ENCODE measurements at places on chromosomes 13 and 19.

DNA sequence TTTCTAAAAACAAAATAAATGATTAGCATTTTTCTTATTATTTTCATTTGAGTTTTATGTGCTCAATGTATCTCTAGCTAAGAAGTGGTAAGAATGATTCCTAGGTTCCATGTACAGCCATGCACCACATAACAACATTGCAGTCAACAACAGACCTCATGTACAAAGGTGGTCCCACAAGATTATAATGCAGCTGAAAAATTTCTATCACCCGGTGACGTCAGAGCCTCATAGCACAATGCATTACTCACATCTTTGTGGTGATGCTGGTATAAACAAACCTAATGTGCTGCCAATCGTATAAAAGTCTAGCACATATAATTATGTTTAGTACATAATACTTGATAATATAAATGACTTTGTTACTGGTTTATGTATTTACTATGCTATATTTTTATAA, 120.5 kb downstream of the SLC7A1 start:
- no peak for DNase-seq

DNA sequence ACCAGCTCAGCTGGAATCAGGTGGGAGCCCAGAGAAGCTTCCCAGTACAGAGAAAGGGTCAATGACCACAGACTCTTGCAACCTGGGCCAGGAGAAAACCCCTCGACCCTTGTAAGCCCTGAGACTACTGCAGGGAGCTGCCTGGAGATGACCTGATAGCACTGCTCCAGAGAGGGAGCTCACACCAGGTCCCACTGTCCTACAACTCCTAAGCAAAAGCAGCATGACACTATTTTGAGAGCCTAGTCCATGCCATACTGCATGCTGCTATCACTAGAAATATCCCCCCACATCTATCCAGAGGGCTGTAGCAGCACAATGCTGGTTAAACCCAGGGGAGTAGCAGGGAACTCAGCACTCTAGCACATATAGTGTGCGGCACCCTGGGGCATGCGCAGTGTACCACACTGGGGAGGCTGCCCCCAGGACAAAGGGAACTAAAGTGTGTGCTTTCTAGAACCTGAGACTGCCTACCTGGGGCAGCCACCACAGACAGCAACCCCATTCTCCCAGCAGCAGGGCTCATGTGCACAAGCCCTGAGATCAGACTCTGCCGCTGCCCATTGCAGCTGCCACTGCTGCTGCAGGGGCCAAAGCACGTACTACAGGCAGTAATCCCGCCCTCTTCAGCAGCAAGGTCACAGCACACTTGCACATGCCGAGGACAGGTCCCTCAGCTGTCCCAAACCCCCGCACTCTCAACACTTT, 27.1 kb upstream of the N4BP2L1 start:
- DNase-seq: no peak

DNA sequence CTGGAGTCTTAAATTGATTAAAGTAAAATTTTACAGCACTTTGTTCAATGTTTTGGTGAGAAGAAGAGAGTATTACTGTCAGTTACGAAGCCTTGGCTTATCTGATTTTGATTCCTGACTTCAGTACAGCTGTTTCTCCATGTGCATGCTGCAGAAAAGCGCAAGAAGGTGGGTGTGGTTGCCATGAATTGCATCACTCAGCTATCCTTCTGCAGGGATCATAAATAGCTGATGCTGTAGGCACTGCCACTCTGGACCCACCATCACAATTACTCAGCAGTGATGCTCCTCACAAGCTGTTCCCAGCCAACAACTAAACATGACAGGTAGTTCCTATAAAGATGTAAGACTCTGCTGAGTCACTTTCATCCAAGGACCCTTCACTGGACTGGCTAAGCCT, 321.2 kb downstream of the IRS2 start:
- DNase-seq: no peak

DNA sequence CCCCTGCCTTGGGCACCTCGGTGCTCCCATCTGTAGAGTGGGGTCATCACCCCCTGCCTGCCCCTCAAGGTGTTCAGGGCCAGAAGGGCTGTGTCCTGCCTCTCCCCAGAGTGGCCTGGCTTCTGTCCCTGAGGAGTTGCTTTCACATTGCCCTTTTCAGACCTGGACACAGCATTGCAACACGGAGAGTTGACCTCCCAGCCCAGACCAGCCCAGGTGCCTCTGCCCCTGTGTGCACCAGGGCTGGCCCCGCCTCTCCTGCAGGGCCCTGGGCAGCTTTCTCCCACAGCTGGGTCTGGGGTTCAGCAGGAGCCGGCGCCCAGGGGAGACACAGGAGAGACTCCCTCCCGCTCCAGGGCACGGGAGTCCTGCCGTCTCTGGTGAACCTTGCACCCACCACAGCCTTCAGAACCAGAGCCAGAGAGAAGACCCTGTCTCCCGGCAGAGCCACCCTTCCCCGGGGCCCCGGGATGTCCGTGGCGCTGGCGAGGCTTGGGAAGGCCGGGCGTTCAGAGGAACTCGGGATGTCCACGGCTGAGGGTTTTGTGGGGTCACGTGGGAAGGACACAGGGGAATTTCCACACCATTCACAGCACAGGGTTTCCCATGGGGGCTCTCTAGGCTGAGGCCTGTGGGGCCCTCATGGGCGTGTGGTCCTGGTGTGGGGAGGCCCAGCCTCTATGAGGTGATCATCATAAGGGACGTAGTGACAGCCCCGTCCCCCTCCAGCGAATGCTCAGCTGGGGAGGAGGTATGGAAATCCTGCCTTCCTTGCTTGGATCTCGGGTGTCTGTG, 23.2 kb downstream of the C13orf46 start:
- no peak for DNase-seq

DNA sequence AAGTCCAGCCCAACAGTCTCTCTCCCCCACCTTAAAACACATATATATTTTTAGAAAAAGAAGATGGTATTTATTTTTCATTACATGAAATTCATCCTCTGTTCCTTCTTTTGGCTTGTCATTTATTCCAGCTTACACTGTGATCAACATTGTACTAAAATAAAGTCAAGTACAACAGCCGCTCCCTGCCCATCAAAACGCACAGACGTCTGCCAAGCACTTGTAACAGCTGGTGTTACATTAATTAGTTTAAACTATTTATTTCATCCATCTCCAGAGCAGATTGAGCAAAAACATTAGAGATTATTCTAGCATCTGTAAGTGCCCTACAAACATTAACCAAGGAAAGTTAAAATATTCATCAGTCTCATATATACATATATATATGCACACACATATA, 350.5 kb downstream of the DACH1 start:
- DNase-seq: no peak

DNA sequence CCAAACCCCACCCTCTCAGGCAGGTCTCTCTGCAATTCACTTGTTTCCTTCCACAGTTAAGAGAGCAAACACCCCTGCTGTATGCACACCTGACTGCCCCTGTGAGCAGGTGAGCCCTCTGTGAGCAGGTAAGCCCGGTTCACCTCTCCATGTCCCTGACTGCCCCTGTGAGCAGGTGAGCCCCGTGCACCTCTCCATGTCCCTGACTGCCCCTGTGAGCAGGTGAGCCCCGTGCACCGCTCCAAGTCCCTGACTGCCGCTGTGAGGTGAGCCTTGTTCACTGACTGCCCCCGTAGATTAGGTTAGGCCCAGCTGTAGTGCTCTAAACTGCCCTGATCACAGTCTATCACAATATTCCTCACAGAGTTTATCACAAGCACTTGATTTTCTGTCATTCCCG, 29.2 kb downstream of the TMTC4 start:
- no peak for DNase-seq

DNA sequence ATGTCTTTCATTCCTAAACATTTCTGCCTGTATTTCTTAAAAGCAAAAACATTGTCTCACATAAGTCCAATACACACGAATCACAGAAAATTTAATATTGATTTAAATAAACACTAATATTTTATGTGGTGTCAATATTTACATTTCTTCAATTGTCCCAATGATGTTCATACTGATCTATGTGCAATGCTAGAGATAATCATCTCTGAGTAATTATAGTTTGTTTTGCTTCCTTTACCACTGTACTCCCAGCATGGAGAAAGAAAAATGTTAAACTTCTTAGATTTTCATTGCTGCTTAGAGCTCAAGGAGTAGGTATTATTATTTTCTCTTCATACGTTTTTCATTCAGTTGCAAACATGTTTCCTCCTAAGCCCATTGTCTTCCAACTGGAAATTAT, 434.2 kb upstream of the PRR20A start:
- DNase-seq: no peak
